NCI-H1048 (cell line): ENCODE measurements at places on chromosomes 4 and X.

DNA sequence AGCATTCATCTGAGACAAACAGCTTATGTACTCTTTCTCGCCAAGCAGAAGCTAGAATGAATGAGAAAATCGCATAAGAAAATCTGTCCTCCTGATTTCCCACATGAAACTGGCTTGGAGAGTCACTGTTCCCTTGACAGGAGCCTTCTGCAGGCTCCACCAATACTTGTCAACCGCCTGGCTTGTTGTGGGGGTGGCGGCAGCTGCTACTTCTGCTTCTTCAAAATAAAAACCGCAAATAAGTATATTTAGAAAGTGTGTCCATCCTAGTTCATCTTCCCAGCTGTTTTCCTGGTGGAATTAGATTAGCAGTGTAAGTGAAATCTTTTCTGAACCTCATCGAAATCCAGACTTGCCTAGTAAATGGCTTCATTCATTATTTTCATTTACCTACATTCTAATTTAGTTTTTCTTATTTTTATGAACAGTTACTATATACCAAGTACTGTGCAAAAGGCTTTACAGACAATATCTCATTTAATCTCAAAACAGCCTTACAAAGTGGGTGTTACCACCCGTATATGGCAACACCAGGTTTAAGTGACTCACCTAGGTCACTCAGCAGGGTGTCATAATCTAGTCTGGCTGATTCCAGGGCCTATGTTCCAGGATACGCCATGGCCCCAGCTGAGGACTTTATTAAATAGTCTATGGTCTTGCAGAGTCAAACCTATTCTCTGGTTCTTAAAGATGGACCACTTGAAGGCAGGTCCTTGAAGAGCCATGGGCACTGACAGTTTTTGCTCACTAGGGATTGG, 104.6 kb upstream of the IGFBP7 start:
- no peak for DNase-seq

GRCh38 chr4:80393970-80394250, 58.4 kb downstream of the CFAP299 start:
- no peak for DNase-seq

- no peak for DNase-seq
Measured at GRCh38 chr4:112513971-112514646, 1.9 kb downstream of the NEUROG2 start.

- DNase-seq = no peak
Measured at GRCh38 chrX:93585661-93586060, 87.7 kb downstream of the NAP1L3 start.

DNA sequence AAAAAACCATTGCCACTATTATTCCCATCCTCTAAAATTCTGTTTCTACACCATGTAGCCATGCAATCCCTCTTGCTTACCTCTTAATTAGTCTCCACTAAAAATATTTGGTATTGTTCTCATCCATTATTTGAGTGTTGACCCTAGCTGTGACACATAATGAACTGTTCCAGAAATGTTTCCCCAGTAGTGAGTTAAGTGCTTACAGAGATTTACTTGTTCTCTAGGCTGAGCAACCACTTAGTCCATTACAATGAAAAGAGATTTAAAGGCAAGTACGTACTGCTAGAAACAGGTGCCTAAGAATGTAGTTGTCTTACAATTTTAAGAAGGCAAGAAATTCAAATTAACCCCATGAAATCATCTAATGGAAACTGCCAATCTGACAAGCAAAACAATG, 112.7 kb upstream of the PTPN13 start:
- no peak for DNase-seq

DNA sequence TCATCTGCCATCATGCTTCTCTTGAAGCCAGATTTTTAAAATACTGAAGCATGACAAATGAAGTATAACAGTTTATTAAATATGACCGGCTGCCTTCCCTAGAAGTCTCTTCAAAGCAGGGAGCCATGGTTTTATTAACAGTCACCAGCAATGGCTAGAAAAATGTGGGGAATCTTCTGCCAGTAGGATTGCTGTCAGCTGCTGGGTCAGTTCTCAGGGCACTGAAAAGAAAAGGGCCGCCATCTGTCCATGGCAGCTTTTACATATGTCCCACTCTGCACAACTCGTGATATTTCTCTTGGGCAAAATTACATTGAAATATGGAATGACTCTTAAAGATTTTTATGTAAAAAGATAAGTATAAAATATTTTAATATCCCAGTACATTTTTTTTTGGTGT, 2.8 kb downstream of the CCNG2 start:
- DNase-seq = no peak

GRCh38 chr4:36509845-36510244, 228.4 kb downstream of the DTHD1 start:
- no peak for DNase-seq

GRCh38 chrX:69060631-69061408, 104.4 kb downstream of the PJA1 start:
- DNase-seq = no peak

- no peak for DNase-seq
Measured at GRCh38 chrX:111180750-111181240, 84.8 kb downstream of the PAK3 start.

- no peak for DNase-seq
Measured at GRCh38 chr4:183321516-183321915, 710 bp downstream of the CLDN24 start.

DNA sequence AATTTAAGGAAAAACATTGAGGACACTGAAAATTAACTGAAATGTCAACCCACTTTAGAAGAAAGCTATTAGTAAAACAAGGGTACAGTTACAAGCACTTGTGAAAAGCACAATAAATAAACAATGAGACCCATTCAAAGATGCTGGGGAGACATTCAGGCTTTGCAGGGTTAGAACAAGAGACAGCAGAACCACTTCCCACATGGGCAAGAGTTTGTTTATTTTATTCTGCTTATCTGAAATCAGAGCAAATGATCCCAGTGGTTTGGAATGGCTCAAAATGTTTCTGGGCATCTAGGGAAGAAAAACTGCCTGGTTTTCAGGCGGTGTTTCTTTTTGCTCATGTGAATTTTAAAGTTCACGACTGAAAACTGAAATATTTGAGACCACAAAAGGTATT, 42.4 kb downstream of the PPP3CA start:
- DNase-seq = no peak

- no peak for DNase-seq
Measured at GRCh38 chr4:166481055-166481454, 608.0 kb downstream of the TLL1 start.

- no peak for DNase-seq
Measured at GRCh38 chr4:154030152-154030551, 241.3 kb upstream of the SFRP2 start.

- no peak for DNase-seq
Measured at GRCh38 chrX:537151-537550, 93.4 kb upstream of the SHOX start.

- no peak for DNase-seq
Measured at GRCh38 chr4:147971116-147971515, 239.2 kb downstream of the ARHGAP10 start.

GRCh38 chr4:163536091-163536490, 41.6 kb downstream of the TMA16 start:
- no peak for DNase-seq

- no peak for DNase-seq
Measured at GRCh38 chr4:54104907-54105306, 4.9 kb downstream of the GSX2 start.

DNA sequence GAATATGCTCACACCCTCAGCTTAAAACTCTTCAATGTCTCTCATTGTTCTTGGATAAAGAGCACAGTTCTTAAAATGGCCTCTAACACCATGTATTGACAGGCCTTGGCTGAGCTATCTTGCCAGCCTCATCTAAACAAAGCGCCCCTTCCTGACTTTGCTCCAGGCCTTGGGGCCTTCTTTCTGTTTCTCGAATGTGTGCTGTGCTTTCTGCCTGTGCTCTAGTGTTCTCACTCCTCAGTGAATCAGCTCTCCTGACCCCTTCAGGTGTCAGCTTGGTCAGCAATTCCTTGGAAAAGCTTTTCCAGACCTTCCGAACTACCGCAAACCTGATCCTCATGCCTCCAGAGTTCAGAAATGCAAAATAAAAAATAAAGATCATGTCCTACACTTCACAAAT, 346.3 kb upstream of the FSTL5 start:
- no peak for DNase-seq

DNA sequence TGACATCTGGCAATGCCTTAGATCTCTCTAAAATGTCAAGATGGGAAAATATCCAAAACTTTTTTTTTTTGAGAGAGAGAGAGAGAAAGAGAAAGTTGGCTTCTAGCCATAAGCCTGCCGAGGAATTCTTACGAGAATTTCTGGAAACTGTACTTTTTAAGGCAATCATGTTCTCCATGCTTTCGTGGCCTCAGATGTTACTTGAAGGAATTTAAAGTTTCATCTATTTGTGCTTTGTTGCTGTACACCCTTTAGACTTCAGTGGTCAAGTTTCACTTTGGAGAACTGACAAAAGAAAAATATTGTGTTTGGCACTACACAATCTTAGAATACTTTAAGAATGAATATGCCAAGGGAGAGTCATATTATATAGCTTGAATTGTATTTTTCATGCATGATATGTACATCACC, 53.9 kb downstream of the FAT4 start:
- no peak for DNase-seq
